ENCODE measurements at places on chromosomes 3 and 15.

DNA sequence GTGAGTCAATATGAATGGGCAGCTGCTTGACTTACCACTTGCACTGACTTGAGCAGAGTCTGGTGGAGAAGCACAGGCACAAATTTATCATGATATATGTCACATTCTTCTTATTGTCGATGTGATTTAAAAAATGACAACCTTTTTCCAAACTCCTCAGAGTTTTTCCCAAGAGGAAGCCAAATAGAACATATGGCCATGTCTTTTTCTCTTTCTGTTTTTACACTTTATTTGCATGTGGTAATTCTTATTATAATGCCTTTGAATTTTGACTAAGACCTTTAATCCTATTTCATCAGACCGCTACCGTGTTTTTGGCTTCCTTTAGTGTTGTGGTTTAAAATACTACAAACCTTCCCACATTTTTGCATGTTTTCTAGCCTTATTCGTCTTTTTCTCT lies 666.2 kb downstream of the PDCD6IP start:
- no peak for DNase-seq

DNA sequence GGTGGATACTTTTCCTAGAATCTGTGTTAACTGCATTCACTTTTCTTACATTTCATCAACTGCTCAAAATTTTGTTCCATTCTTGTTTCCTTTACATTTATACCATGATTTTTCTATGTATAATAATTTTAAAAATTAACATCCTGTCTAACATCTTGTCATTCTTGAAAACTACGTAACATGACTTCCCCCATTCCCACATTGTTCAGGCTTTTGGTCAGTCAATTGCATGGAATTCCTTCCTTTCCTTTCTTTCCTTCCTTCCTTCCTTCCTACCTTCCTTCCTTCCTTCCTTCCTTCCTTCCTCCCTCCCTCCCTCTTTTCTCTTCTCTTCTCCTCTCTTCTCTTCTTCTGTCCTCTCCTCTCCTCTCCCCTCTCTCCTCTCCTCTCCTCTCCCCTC lies 220.7 kb upstream of the TP63 start:
- DNase-seq, result no peak

DNA sequence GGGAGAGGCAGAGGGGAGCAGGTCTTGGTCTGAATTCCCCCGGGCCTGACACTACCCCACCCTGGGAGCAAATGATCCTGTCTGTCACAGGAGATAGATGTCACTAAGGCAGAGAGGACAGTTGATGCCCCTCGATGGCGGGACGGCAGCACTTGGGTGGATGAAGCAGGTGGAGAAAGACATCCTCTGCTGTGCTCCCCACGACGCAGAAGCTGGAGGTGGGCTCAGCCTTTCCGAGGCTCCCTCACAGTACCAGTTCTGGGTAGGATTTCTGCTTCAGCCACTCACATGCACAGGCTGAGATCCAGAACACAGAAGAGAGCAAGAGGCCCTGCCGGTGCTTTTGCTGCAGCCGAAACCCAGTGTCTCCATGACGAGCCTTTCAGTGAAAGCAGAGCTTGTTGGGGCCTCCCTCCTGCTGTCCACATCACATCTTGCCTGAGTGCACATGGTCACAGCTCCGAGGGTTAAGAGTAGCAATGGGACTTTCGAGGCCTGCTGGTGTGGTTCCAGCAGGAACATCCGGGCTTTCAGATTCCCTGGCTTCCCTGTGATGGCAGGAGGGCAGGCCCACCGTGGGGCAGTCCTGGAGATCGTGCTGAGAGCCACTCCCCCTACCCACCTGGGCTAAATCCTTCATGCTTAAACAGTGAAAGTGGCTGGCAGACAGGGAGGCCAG lies 107.3 kb upstream of the PRR20G start:
- DNase-seq, result no peak

DNA sequence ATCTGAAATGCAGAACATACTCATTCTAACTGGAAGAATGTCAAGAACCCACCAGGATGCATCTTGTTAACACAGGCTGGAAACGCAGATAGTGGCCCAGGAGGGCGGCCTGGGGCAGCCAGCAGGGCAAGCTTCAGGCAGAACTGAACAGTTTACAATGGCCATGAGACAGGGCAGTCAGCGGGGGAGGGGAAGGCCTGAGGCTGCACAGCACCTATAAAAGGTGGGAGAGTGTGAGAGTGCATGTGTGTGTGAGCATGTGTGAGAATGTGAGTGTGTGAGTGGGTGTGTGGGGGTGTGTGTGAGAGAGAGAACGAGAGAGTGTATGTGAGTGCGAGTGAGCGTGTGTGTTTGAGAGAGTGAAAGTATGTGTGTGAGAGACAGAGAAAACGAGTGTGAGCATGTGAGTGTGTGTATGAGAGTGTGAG lies 26.8 kb upstream of the SLCO2A1 start:
- no peak for DNase-seq

DNA sequence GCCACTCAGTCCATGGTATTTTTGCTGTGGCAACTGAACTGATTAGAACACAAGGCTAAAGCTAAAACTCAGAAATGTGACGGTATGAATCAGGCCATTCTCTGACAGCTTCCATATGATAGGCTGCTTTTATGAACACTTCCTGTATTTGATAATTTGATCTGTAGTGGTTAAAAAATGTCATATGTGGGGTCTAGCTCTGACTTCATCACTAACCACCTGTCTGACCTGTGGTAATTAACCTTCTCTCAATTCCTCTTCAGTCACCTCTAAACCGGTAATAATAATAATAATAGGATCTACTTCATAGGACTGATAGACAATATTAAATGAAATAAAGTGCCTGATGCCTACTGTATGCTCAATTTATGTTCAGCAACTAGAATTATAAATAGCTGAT lies 223.2 kb downstream of the MBNL1 start:
- DNase-seq, result no peak

DNA sequence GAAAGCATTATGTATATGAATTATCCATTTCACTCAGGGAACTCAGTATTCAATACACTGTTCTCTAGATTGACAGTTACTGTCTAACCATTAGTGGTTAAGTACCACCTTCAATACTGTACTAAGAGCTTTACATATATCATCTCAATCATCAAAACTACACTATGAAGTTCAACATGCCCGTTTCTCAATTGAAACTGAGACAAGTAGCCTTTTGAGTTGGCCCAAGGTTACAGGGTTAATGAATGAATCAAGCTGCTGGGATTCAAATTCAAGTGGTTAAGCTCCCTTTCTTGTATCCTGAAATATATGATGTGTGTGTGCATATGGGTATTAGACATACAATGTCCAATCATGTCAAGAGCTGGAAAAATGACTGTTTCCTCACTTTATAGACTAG lies 5.8 kb downstream of the TASOR start:
- DNase-seq, result no peak

GRCh38 chr3:175200391-175201095 lies 341.4 kb downstream of the NAALADL2 start:
- DNase-seq, result no peak

GRCh38 chr3:122184591-122184929 lies 1.1 kb downstream of the CASR start:
- DNase-seq, result no peak
